ENCODE measurements at places on chromosomes 3 and 15.

DNA sequence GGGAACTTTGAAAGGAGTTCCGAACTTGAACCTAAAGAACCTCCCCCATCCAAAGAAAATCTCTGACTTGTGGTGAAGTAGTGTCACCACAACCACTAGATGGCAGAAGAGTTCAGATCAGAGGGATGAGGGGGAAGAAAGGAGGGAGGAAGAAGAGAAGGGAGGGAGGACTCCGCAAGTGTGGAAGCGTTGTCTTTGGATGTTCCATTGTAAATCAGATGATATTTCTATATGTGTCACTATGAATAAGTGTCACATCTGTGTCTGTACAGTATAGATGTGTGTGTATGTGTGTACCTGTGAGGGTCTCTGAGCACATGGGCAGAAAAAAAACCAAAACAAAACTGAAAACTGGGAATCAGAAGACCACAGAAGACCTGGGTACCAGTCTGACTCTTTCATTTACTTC is 16.9 kb downstream of the SLC24A1 start:
- peak; percentile 27 for DNase-seq

- no peak for DNase-seq
Observed at GRCh38 chr15:23663232-23663631, 15.6 kb upstream of the MAGEL2 start.

- DNase-seq, result peak; percentile 50
Observed at GRCh38 chr15:84955089-84955848, 26.4 kb upstream of the PDE8A start.

GRCh38 chr3:99357131-99357530 is 281.3 kb upstream of the COL8A1 start:
- no peak for DNase-seq

DNA sequence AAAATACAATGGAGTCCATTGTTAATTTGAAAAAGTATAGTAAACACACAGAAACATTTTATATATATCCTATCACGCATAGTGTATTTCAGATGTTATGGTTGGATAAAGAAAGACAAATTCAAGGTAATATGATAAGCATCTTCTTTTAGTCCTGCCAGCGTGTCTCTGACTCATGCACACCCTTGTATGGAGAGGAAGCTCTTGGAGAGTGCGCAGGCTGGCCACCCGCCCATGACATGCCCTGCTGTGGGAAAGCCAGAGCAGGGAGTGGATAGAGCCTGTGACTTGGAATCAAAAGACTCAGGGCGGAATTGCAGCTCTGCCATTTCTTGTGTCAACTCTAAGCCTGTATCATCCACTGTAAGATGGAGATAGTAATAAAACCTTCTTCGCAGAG is 23.0 kb upstream of the COPG1 start:
- DNase-seq, result peak; percentile 64

DNA sequence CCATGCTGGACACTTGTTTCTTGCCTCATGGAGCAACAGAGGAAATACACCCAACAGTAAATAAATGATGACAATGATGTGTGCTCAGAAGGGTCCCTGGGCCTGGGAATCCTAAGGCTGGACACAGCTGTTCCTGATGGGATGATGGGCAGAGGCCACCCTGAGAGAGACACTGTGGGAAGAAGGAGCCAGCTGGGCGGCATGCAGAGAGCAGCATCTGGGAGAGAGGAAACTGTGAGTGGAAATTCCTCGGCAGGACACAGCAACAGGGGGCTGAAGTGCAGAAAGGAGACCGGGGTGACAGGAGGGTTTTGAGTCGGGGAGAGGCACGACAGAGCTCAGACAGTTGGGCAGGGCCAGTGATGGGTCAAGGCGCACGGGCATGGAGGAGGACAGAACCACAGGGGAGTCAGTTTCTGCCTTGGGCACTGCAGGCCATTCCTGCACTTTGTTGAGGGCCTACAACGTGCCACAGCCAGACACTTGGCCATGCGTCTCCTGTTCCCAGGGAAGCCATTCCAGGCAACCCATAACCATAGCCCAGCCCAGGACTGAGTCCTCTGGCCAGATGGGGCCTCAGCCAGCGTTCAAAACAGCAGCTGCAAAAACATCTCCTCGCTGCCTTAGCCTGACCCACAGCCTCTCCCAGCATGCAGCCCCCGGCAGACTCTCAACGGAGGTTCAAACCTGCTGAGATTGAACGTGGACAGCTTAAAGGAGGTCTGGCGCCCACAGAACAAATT is 36.7 kb upstream of the SLC6A1 start:
- no peak for DNase-seq

Measured in NCI-H446 (cell line).